A673 (cell line): ENCODE measurements at places on chromosomes 4 and X. TPM values are rescaled to one million over a fixed set of nuclear protein-coding genes. Genes with fewer than 3 reads are reported as not detected.

Gene JCHAIN
- not detected in 2 replicates for total RNA-seq

Gene SNX12
- 54.4 and 58.9 TPM in 2 replicates for total RNA-seq

Gene EGFL6
- not detected in 2 replicates for total RNA-seq

Gene KCND1
- total RNA-seq = 3.6 and 4.3 TPM in 2 replicates

Gene NKX3-2
- 2.4 and 3.1 TPM in 2 replicates for total RNA-seq

Gene MXD4
- 9.1 and 12.7 TPM in 2 replicates for total RNA-seq

Gene KDR
- total RNA-seq = 0.42 and 0.47 TPM in 2 replicates

Gene PDCL2
- not detected in 2 replicates for total RNA-seq

Gene NR0B1
- total RNA-seq = 54.5 and 69.6 TPM in 2 replicates

DNA sequence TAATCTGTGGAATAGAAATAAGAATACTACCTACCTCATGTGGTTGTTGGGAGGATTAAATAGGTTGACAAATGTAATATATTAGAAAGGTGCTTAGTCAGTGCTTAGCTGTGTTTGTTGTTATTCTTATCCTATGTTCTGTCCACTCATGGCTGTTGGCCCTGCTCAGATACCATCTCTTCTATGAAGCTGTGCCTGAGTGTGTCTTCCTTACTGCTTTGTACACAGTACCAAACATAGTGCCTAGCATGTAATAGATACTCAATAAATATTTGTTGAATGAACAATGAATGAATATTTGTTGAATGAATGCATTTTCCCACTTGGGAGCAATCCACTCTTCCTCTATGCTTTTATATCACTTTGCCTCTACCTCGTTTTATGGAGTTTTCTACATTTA is 57.2 kb downstream of the NHS start:
- no peaks in the 10 kb centered on the region for H3K27me3 ChIP-seq
- H3K27ac ChIP-seq = no peak overlapping the region
- no peak overlapping the region for H3K4me3 ChIP-seq
- H3K4me1 ChIP-seq = no peaks in the 10 kb centered on the region
- no peak for DNase-seq

- no peaks in the 10 kb centered on the region for H3K4me1 ChIP-seq
- DNase-seq = no peak
- peaks cover 4% of the 10 kb centered on the region for H3K27me3 ChIP-seq
- H3K4me3 ChIP-seq = no peak overlapping the region
- H3K27ac ChIP-seq = no peak overlapping the region
- no peaks in the 10 kb centered on the region for H3K36me3 ChIP-seq
Measured at GRCh38 chrX:15143825-15144121, 126.1 kb downstream of the ASB9 start.

DNA sequence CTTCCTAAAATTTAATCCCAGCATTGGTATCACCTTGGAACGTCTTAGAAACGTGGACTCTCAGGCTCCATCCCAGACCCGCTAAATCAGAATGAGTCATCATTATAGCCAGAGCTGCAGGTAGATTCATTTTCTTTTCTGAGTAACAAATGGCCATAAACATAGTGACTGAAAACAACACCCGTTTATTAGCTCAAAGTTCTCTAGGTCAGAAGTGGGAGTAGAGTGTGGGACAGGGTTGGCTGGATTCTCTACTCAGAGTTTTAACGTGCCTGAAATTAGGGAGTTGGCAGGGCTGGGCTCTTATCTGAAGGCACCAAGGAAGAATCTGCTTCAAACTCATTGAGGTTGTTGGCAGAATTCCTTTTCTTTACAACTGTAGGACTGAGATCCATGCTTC is 101.8 kb upstream of the C1QTNF7 start:
- H3K36me3 ChIP-seq = no peaks in the 10 kb centered on the region
- H3K27ac ChIP-seq = no peak overlapping the region
- H3K4me1 ChIP-seq = no peaks in the 10 kb centered on the region
- DNase-seq = no peak
- no peaks in the 10 kb centered on the region for H3K27me3 ChIP-seq
- no peak overlapping the region for H3K4me3 ChIP-seq

DNA sequence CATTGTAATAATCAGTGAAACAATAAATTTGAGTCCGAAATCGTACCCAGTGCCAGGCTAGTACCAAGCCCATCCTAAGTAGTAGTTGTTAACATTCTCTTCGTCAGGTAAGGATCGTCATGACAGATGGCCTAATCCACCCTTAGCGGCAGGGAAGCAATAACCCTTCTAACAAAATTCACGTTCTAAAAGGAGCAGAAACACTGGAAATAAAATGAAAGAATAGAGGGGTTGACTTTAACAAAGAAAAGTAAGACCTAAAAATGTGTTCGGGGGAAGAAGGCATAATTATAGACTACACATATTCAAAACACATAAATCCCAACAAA is 142.7 kb downstream of the CPEB2 start:
- H3K4me3 ChIP-seq = no peak overlapping the region
- no peak overlapping the region for H3K27ac ChIP-seq
- H3K36me3 ChIP-seq = no peaks in the 10 kb centered on the region
- H3K27me3 ChIP-seq = no peaks in the 10 kb centered on the region
- no peak for DNase-seq
- H3K4me1 ChIP-seq = peaks cover 17% of the 10 kb centered on the region

DNA sequence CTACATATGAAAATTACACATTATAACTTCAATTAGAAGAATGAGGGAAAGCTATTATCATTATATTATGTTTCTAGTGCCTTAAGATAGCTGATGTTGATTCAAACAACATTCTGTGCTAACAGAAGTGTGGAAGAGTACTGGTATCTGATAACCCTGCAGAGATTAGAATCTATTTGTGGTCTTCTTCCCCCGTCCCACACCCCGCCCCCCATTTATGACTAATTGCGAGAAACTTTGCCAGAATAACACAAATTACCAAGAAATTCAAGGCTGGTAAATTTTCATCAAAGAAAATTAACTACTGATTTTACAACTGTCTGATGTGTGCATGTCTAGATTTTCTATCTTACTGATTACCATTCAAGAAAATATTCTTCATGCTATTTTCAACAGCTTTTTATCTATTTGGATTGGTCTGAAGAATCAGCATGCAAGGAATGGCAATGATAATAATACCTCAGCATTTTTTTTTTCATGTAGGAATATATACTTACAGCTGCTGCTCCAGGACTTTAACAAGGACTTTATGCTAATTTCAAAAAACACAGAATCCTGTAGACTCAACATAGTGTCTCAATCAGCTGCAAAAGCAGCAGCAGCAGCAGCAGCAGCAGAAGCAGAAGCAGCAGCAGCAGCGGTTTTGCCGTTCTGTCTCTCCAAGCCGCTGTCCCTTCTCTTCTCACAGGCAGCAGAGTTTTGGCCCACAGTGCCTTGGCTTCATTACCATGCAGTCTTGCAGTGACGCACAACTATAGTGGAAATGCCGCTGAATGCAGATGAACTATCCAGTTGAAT is 126.7 kb downstream of the FRYL start:
- H3K36me3 ChIP-seq = no peaks in the 10 kb centered on the region
- H3K27me3 ChIP-seq = no peaks in the 10 kb centered on the region
- DNase-seq = peak; percentile 50
- no peak overlapping the region for H3K27ac ChIP-seq

DNA sequence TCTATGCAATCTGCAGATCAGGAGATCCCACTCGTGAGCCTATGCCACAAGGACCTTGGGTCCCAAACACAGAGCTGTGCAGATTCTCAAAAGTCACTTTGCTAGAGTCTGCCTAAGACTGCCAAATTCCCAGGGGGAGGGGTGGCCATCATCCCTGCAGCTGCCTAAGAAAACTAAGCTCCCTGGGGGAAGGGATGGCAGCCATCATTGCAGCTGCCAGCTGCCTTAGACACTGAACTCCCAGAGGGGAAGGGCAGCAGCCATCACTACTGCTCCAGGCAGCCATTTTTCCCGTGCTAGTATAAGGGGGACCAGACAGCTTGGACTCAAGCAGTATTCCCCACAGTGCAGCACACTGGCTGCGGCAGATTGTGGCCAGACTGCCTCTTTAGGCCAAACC is 156.9 kb downstream of the NKX6-1 start:
- no peaks in the 10 kb centered on the region for H3K27me3 ChIP-seq
- H3K27ac ChIP-seq = no peak overlapping the region
- no peak overlapping the region for H3K4me3 ChIP-seq
- no peaks in the 10 kb centered on the region for H3K36me3 ChIP-seq

- no peaks in the 10 kb centered on the region for H3K27me3 ChIP-seq
- no peak overlapping the region for H3K27ac ChIP-seq
- no peaks in the 10 kb centered on the region for H3K4me1 ChIP-seq
- no peak overlapping the region for H3K4me3 ChIP-seq
- DNase-seq = no peak
Measured at GRCh38 chr4:7000421-7001176, 42.6 kb upstream of the TADA2B start.

DNA sequence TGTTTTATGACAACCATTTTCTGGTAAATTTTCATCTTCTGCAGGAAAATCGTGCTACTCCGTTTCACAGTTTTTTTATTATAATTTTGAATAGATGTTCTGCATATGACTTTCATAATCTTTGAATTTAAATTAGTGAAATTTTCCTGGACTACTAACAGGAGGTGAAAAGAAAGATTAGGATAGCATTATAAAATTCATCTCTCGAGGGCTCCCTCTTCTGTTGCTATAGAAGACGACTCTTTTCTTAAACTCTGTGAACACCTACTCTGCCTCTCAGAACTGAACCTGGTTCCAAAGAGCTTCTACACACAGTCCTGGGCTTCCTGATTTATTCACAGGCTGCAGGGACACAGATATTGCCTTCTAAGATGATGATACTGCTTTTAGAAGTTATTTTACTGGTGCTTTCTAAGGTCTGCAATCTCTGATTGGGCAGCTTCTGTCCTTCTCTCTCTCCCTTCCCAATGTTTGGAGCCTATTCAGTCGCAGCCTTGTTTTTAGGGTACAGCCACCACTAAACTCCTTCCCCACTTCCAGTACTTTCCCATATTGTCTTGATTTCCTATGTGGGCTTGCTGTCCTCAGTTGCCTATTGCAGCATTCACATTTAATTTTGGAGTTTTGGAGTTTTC is 10.1 kb upstream of the SAP30 start:
- no peaks in the 10 kb centered on the region for H3K36me3 ChIP-seq
- DNase-seq = peak; percentile 46
- no peak overlapping the region for H3K27ac ChIP-seq
- peaks cover 6% of the 10 kb centered on the region for H3K4me1 ChIP-seq
- no peak overlapping the region for H3K4me3 ChIP-seq

- H3K36me3 ChIP-seq = no peaks in the 10 kb centered on the region
- no peaks in the 10 kb centered on the region for H3K4me1 ChIP-seq
- DNase-seq = no peak
- no peak overlapping the region for H3K27ac ChIP-seq
Measured at GRCh38 chr4:83876047-83876446, 340.1 kb downstream of the GPAT3 start.

- DNase-seq = no peak
- no peak overlapping the region for H3K27ac ChIP-seq
- no peaks in the 10 kb centered on the region for H3K27me3 ChIP-seq
- H3K4me1 ChIP-seq = no peaks in the 10 kb centered on the region
- H3K4me3 ChIP-seq = no peak overlapping the region
- H3K36me3 ChIP-seq = no peaks in the 10 kb centered on the region
Measured at GRCh38 chr4:63851496-63851895, 557.8 kb downstream of the TECRL start.

GRCh38 chr4:145014365-145014764 is 83.6 kb downstream of the ANAPC10 start:
- no peak overlapping the region for H3K4me3 ChIP-seq
- peaks cover 14% of the 10 kb centered on the region for H3K4me1 ChIP-seq
- H3K27me3 ChIP-seq = no peaks in the 10 kb centered on the region
- DNase-seq = no peak

DNA sequence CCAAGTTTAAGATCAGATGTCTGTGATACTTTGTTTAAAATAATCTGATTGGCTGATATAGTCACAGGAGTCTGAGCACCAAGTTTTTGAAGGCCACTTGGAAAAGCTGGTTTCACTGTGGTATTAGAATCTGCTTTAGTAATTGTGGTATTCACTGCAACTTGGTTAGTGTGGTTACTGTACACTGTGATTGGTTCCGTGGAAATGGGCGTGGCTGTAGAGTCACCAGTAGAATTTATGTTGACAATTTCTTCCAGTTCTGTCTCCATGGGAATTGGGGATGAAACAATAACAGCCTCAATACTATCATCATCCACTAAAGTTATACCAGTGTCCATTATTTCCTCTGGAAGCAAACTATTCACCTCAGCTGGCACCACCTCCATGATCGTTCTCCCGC is 26.2 kb downstream of the LIN54 start:
- H3K27me3 ChIP-seq = no peaks in the 10 kb centered on the region
- DNase-seq = peak; percentile 4
- no peaks in the 10 kb centered on the region for H3K4me1 ChIP-seq
- no peak overlapping the region for H3K27ac ChIP-seq
- H3K36me3 ChIP-seq = no peaks in the 10 kb centered on the region
- H3K4me3 ChIP-seq = no peak overlapping the region

DNA sequence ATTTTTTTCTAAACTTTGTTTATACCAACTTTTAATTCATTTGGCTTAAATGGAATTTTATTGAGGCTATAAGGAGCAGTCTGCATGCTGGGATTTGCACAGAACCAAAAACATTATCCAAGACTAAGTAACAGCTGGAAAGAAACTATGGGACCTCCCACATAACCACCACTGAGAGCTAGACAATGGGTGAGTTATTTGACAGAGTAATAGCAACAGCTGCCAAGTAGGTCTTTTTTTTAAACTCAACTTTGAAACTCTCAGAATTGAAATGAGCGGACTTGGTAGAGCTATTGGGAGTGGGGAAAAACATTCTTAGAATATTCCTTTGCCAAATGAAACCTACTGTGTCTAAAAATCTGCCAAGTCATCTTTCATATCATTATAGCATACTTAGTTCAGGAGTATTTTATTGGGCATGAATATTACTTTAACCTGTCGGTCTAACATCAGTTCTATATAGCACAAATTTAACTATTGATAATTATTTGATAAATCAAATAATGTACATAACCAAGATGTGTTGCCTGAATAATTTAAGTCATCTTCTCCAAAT is 1428.0 kb downstream of the PCDH7 start:
- H3K4me1 ChIP-seq = peaks cover 13% of the 10 kb centered on the region
- no peak overlapping the region for H3K27ac ChIP-seq
- peak; percentile 78 for DNase-seq

DNA sequence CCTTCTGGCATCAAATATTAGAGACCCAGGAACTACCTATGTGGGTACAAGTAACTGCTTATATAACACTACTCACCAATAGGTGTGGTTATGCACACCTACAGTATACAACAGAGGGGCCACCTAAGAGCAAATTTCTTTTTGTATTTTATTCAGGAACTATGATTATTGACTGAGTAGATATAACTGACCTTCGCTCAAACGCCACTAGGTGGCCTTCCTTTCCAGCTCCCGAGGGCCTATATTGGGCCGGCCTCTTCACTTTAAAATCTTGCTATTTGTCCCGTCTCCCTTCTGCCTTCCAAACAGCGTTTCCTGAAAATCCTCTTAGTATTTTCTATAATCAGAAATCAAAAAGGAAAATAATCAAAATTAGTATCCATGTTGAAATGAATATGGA is 19.9 kb upstream of the PABPC5 start:
- DNase-seq = peak; percentile 28
- H3K4me3 ChIP-seq = no peak overlapping the region
- H3K27ac ChIP-seq = no peak overlapping the region
- H3K36me3 ChIP-seq = no peaks in the 10 kb centered on the region
